ENCODE measurements at places on chromosomes 16 and 17.

DNA sequence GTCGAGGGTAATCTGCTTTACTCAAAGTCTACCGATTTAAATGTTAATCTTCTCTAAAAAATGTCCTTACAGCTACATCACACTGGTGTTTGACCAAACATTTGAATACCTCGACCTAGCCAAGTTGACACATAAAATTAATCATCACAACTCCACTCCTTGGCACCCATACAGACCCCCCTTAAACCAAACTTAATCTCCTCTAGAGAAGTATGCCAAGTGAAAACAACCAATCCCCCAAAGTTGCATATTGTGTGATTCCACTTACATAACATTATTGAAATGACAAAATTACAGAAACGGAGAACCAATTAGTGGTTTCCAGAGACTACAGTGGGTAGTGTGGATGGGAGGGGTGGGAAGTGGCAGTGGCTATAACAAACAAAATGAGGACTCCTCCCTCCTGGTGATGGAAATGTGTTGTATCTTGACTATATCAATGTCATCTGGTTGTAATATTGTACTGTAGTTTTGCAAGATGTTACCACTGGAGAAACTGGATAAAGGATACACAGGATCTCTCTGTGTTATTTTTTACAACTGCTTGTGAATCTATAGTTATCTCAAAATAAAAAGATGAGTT is 39.4 kb downstream of the CAPNS2 start:
- no peak for DNase-seq

GRCh38 chr16:57700781-57701551 is 6.4 kb downstream of the DRC7 start:
- no peak for DNase-seq

DNA sequence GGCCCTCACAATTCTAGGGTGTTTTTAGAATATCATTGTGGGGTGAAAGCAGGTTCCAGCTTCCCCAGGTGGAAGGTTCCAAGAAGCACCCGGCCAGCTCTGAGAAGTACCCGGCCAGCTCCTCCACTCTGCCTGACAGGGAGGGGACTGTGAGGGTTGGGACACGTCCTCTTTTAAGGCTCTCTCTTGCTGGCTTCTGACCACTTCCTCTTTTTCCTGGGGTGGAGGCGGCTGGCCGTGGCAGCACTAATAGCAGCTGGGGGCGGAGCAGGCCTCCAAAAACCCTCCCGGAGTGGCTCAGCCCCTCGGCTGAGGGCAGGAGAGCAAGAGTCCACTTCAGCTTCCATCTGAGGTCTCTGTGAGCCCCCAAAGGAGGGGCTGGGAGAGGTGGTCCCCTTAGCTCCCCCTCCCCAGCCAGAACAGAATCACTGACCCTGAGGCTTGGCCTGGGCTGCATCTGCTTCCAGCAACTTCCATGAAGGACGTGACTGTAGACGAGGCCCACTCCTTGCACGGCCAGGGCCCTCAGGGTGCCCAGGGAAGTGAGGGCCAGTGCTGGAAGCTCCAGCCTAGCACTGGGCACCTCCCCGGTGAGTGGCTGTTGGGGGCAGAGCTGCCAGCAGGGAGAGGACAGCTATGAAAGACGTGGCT is 26.7 kb upstream of the PLCG2 start:
- no peak for DNase-seq

DNA sequence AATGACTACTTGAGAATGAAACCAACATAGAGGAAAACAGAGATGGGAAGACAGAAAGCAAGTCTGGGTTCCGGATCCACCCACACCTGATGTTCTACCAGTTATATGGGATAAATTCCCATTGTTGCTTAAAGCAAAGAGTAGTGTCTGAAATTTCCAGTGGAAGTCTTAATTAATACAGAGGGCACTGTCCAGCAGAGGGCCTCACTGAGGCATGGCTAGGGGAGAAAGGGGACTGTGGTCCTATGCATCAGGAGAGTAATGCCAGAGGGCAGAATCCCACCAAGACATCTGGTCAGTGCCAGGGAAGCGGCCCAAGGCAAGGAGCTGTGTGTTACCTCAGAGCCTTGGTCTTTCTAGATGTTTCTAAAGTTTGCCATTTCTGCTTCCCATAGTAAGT is 7.5 kb upstream of the UMOD start:
- no peak for DNase-seq

GRCh38 chr16:70522216-70523075 is 908 bp downstream of the COG4 start:
- DNase-seq, result no peak

- no peak for DNase-seq
Measured at GRCh38 chr16:69243479-69243878, 56.5 kb downstream of the SNTB2 start.

GRCh38 chr16:74079232-74079586 is 217.4 kb upstream of the PSMD7 start:
- DNase-seq, result no peak

DNA sequence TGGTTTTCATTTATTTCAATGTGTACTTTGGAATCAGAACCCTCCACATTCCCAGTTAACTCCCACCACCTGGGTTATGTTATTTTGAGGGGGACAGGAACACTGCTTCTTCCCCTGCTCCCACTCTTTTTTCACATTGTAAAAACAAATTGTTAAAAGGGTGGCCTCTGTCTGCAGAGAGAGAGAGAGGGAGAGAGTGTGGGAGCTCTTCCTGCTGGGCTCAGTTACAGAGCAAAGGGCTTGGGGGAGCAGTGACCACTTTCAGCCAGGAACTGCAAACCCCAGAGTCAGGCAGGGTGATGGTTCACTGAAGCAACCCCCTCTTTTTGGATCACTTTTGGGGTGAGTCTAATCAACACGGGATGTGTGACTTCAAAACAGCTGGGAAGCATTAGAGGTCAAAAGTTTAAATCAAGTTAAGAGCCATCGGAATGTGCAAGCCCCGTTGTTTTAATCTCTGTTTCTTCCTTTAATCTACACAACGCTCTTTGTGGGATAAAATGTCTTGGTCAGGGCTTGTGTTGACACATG is 577.0 kb upstream of the CDH11 start:
- DNase-seq, result no peak

DNA sequence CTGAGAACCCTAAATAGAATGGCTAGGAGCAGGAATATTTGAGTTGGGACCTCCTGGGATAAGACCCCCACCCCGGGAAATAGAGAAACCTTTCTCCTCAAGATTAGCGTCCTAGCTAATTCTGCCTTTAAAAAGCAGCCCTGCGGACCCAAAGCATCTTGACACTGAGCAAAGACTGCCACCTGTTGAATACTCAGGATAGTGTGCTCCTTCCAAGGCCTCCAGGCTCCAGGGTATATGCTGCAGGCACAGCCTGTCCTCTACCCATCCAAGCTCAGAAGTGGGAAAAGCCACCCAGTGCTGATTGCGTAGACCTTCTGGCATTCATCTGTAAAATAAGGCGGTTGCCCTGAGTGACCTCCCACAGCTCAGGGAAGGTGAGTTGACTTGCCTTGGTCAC is 456.2 kb upstream of the DYNLRB2 start:
- no peak for DNase-seq

- DNase-seq, result no peak
Measured at GRCh38 chr17:50132104-50132794, 2.3 kb upstream of the SAMD14 start.

DNA sequence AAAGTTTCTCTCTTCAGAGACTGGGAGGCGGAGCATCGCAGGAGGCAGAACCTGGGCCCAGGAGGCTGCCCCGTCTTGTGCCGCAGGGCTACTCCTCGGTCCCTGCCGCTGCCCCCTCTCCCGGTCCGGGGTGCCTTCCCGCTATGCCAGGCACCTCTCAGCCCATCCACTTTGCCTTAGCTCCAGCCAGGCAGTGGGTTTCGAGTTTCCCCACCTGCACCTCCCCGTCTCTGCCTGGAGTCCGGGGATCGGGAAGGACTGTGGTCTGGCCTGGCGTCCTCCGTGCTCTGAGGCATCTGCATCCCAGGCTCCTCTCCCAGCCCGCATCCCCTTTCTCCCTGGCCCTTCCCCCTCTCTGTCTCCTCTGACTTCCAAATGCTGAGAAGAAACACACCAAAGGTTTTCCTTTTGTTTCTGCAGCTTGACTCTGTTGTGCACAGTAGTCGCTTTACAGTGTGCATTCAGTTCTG is 26.8 kb upstream of the PIK3R6 start:
- DNase-seq, result no peak

GRCh38 chr17:35947156-35947585 is 3.7 kb upstream of the LYZL6 start:
- no peak for DNase-seq

- DNase-seq, result no peak
Measured at GRCh38 chr16:75931970-75932369, 205.7 kb upstream of the CPHXL start.

- DNase-seq, result no peak
Measured at GRCh38 chr16:3101018-3101840, 2.1 kb upstream of the ZSCAN10 start.

DNA sequence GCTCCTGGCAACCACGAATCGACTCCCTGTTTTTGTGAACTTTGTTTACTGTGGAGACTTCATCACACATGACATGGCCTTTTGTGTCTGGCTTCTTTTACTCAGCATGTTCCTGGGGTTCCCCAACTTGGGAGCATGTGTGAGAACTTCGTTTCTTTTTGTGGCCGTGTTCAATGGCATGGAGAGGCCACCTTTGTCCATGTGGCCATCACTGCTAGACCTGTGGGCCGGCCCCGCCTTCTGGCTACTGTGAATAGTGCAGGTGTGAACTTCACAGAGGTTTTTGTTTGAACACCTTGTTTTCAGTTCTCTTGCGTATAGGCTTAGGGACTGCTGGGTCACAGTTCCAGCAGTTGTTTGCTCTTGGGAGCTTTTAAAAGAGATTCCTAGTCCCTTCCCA is 5.7 kb upstream of the SLC38A8 start:
- peak; percentile 59 for DNase-seq

- DNase-seq, result no peak
Measured at GRCh38 chr17:82884341-82884969, 44.6 kb upstream of the ZNF750 start.

- no peak for DNase-seq
Measured at GRCh38 chr17:74296548-74296936, 22.5 kb downstream of the DNAI2 start.

DNA sequence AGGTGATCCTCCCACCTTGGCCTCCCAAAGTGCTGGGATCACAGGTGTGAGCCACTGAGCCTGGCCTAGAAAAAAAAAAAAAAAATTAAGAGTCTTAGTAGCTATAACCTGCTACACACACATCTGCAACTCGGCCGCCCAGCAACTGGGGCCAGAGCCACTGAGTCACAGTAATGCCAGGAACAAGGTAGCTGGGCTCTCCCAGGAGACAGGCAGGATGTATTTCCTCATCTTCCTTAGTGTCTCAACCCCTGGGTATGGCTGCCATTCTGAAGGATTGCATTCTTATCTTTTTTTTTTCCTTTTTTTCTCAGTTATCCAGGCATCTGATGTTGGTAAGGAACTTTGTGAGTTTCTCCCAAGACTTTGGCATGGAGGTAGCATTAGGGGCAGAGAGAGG is 7.1 kb upstream of the PSMD3 start:
- no peak for DNase-seq

- DNase-seq, result no peak
Measured at GRCh38 chr16:76292218-76292617, 15.0 kb downstream of the CNTNAP4 start.

DNA sequence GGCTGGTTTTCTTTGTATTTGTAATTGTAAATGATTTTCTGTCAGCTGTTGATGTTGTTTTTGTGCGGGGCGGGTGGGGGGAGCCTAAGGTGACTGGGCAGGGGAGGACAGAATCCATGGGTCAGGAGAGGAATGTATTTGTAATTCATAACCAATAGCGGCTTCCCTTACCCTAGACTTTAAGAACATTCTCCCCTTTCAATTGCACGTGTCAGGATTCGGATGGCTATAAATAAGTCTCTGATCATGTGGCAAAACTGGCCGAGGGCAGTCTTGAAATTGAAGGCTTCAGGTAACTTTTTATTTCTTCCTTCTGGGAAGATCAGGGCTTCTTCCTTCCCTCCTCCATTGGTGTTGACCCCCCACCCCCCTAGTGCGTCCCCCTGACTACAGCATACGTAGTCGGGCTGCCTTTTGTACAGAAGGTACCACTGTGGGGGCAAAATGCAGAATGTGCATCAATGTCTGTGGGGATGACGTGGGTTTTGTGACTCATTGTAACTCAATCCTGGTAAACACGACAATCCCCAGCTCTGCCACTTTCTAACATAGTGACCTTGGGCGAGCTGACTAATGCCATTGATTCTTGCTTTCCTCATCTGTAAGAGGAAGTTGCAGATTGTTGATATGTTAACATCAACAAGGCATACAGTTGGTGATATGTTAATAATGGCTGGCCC is 16.2 kb downstream of the MARCHF10 start:
- no peak for DNase-seq

- no peak for DNase-seq
Measured at GRCh38 chr17:36839256-36839655, 98.0 kb upstream of the LHX1 start.

GRCh38 chr16:84616515-84616914 is 1.4 kb downstream of the COTL1 start:
- no peak for DNase-seq

GRCh38 chr16:48123104-48123788 is 32.5 kb downstream of the ABCC12 start:
- DNase-seq, result no peak

- no peak for DNase-seq
Measured at GRCh38 chr17:42653179-42654124, 5.6 kb upstream of the TUBG2 start.

- DNase-seq, result no peak
Measured at GRCh38 chr17:58066401-58066800, 16.8 kb upstream of the DYNLL2 start.

- DNase-seq, result no peak
Measured at GRCh38 chr16:88785106-88785924, at the start of gene PIEZO1. PIEZO1 (minus strand) TSS chr16:88785220; CDS start chr16:88784964, 256 bp downstream.

GRCh38 chr16:84537491-84538151 is 33.2 kb upstream of the MEAK7 start:
- no peak for DNase-seq

- no peak for DNase-seq
Measured at GRCh38 chr17:2929881-2930533, 133.4 kb downstream of the OR1D5 start.

DNA sequence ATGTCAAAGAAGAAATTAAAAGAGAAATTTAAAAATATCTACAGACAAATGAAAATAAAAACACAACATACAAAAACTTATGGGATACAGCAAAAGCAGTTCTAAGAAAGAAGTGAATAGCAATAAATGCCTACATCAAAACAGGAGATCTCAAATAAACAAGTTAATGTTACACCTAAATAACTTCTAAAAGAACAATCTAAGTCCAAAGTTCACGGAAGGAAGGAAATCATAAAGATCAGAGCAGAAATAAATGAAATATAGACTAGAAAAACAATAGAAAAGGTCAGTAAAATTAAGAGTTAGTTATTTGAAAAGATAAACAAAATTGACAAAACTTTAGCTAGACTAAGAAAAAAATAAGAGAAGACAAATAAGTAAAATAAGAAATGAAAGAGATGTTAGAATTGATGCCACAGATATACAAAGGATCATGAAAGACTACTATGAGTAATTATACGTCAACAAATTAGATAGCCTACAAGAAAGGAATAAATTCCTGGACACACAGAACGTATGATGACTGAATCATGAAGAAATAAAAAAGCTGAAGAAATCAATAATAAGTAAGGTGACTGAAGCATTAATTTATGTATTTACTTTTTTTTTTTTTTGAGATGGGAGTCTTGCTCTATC is 100.4 kb downstream of the CEP112 start:
- no peak for DNase-seq

- no peak for DNase-seq
Measured at GRCh38 chr17:73359987-73360410, 48.2 kb upstream of the CDC42EP4 start.

Data from chondrocyte (in vitro differentiated cells).